GM13977 (cell line): ENCODE measurements at places on chromosomes 4 and X.
A peak's percentile ranks its signal among the peaks of the same experiment; 100 is the strongest.

- no peak for DNase-seq
Measured at GRCh38 chr4:128980816-128981326, 112.5 kb downstream of the SCLT1 start.

- DNase-seq: no peak
Measured at GRCh38 chr4:108029731-108030130, 40.0 kb downstream of the HADH start.

- no peak for DNase-seq
Measured at GRCh38 chr4:8589823-8590545, 2.6 kb upstream of the CPZ start.

GRCh38 chr4:159232465-159233106 is 129.7 kb downstream of the RAPGEF2 start:
- no peak for DNase-seq

DNA sequence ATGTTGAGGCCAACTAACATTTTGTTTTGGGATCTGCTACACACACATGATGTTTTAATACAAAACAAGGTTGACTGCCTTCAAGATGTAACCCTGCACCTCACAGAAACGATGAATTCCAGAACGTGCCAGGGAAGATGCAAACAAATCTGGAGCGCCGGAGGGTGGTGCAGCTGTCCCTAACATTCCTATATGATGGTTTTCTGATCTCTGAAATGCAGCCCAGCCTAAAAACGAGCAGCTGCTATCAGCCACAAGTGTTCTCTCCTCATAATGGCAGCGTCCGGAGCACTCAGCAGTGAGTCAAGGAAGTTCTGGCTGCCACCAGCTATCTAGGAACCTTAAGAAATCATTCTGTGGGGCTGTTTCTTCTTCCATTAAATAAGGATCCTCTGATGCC is 333.4 kb downstream of the NR3C2 start:
- DNase-seq: no peak

DNA sequence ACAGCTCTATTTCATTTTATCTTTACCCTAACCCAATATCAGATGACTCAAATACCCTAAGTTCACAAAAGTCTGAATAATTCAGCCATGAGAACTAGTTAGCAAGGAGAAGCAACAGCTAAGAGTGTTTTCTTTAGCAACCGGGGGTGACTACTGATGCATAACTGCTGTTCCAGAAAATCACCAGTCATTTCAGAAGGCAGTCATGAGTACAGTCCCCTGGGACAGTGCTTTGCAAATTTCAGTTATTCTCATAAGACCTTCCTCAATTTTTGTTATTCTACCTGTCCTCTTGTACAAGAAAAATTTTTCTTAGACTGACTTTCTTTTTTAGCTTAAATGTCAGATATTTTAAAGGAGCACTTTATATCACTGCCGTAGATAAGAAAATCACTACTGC is 16.4 kb downstream of the BANK1 start:
- peak; percentile 40 for DNase-seq

- DNase-seq: no peak
Measured at GRCh38 chr4:2767705-2768074, 11.6 kb upstream of the TNIP2 start.

GRCh38 chrX:49850028-49850427 is 20.9 kb downstream of the PAGE4 start:
- DNase-seq: no peak

- DNase-seq: no peak
Measured at GRCh38 chrX:20029728-20030127, 38.9 kb upstream of the BCLAF3 start.

DNA sequence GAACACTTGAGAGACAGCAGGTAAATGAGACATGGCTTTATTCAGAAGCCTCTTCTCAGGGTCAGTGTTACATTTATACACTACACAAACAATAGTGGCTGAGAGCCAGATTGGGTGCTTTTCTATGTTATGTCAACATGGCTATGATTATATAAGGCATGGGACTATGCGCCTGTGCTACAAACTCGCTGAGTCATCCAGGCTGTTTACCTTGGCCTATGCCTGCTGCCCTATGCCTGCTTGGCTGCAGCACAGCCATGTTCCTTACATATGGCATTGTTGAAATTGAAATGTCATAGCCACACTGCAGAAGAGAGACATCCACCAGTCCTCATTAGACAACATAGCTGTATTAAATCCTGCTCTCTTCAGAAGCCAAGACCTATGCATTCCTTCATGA is 236.3 kb upstream of the NWD2 start:
- no peak for DNase-seq

DNA sequence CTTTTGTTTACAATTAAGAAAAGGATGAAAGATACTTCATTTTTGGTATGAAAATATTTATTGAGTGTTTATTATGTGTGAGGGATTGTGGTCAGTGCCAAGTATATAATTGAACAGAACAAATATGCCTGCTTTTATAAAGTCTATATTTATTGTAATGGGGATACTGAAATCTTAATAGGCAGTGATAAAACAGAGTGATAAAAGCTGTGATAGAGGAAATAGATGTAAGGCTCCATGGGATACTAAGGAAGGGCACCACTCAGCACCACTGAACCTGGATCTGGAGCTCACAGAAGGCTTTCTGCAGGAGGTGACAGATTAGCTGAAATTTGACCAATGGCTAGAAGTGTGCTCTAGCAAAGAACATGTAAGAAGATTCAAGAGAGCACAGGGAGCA is 263.5 kb downstream of the C4orf33 start:
- no peak for DNase-seq

- DNase-seq: peak; percentile 75
Measured at GRCh38 chrX:111100191-111100590, 4.2 kb downstream of the PAK3 start.

DNA sequence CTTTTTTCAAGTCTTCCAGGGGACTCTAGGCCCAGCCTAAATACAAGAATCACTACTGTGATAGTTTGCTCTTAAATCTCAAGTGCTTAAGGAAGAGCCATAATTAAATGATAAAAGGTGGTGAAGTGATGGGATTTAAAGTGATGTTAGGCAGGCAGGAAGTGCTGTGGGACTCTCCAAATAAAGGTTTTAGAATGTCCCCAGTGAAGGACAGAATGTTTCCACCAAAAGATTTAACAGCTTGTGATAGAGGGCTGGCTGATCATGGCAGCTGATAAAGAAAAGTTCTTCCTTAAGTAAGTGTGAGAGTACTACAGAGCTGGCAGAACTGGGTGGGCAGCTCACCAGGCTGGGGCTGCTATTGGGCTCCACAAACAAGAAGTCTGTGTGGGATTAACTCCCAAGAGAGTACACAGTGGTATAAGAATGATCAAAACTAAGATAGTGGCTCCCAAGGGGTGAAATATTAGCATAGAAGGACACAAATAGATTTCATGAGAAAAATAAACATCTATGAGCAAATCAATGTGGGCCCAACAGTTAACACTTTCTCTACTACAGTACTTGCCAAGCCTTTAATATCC is 637.2 kb upstream of the CPEB2 start:
- no peak for DNase-seq

DNA sequence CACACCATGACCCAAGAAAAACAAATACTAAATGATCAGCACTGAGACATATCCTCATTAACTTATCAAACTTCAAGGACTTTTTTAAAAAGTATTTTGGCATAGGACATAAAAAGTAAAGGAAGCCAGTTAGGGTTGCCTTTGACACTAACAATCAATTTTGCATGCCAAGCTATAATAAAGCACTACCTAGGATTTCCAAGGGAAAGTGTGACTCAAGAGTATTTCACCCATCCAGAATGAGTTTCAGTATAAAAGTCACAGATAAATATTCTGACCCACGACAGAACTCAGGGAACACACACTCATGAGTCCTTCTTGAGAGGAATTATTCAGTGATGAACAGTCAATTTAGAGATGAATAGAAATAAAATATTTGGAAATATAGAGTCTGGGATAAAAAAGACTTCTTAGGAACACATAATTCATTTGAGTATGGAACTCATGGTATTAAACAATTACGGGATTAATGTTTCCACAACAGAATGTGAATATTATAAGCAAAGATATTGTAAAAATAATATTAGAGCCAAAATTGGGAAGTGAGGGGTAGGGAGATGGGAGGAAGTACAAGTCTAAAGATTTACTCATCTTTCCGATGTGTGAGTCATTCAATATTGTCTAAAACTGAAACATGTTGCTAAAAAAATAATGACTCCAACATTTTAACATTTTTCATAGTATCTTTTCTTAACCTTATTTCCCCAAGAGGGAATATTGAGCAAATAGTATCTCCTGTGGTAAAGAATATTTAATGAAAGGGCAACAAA is 143.5 kb upstream of the LNX1 start:
- DNase-seq: no peak

- no peak for DNase-seq
Measured at GRCh38 chrX:112866175-112866574, 25.5 kb upstream of the AMOT start.

- peak; percentile 67 for DNase-seq
Measured at GRCh38 chr4:38805530-38806145, 1.0 kb upstream of the TLR1 start.

- no peak for DNase-seq
Measured at GRCh38 chrX:129077424-129078170, 445.7 kb downstream of the SMARCA1 start.

DNA sequence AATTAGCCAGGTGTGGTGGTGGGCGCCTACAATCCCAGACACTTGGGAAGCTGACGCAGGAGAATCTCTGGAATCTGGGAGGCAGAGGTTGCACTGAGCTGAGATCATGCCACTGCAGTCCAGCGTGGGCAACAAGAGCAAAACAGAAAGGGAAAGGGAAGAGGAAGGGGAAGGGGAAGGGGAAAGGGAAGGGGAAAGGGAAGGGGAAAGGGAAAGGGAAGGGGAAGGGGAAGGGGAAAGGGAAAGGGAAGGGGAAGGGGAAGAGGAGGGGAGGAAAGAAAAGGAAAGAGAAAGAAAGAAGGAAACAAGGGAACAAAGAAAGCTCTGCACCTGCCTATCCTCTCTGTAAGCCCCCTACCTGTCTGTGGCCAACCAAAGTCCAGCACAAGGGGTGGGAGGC is 35.2 kb downstream of the FAM53A start:
- no peak for DNase-seq

- no peak for DNase-seq
Measured at GRCh38 chrX:123817288-123817894, 42.5 kb upstream of the XIAP start.

DNA sequence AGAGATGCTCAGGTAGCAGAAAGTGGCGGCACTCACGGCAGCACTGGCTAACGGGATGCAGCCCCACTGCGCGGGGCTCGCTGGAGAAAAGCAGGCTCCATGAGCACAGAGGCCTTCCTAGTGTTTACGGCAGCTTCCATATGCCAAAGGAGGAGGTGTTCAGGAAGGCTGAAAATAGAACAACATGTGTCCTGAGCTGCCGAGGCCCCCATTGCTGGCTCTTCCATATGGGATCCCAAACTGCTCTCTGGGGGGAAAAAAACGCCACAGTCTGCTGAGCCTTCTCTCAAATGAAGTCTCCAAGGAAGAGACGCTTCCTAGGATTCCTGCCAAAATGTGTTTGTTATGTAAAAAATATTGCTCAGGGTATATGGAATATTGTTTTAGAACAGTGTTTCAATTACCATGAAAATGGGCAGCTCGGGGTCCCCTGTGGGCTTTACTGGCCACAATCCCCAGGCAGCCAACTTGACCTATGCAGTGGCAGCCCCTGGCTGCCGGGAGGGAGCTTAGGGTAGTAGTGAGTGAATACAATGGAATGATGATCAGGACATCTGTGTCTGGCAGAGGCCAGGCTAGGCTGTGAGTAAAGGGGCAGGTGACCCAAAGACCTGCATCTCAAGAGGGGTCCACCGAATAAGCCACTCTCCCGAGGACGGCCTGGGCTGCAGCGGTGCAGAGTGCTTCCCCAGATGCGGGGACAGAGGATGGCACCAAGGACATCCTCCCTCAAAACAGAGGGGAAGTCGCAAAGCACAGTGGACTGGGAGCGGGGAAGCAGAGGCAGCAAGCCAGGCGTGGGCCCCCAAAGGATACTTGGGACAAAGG is 170.1 kb downstream of the AFAP1 start:
- no peak for DNase-seq

DNA sequence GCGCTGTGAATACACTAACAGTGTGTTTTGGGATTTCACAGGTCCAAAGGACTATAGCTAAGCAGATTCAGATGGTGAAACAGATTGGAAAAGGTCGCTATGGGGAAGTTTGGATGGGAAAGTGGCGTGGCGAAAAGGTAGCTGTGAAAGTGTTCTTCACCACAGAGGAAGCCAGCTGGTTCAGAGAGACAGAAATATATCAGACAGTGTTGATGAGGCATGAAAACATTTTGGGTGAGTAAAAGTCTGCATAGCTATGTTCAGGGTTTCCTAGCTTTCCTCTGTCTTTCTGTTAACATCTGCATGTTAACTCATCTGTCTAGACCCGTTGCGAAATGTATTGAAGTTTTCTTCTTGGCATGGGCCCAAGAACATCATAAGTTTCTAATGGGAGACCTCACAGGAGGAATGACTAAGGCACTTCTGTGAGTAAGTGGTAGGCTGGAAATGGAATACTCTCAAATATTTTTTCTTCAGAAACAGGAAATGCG is 372.1 kb downstream of the BMPR1B start:
- DNase-seq: no peak

DNA sequence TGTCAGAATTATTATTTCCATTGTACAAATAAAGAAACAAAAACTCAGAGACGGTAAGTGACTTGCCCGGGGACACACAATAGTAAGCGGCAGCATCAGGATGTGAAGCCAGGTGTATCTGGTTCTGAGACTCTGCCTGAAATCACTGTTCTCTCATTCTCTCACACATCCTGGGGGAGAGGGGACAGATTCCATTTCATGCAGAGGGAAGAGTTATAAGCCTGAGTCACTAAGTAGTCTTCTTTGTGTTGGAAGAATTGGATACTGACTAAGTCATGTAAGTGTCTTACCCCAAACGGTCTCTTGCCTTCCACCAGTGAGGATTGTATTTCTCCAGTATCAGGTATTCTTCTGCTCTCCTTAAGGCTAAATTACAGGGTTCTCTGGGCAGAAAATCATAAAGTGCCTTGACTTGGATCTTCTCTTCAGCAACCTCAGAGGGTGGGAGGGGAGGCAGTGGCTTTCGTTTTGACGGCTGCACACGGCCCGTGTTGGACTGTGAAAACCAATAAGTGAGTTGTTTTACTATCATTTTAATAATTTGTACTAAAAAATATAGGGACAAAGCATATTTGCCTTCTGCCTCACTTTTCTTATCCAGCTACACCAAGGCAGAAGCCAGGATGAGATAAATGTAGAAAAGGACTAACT is 21.9 kb downstream of the TXK start:
- DNase-seq: no peak

- DNase-seq: peak; percentile 39
Measured at GRCh38 chrX:131987252-131987651, 35.9 kb upstream of the STK26 start.
